Amniotic epithelial cell (primary cell): ENCODE measurements at places on chromosomes 1 and 21.

DNA sequence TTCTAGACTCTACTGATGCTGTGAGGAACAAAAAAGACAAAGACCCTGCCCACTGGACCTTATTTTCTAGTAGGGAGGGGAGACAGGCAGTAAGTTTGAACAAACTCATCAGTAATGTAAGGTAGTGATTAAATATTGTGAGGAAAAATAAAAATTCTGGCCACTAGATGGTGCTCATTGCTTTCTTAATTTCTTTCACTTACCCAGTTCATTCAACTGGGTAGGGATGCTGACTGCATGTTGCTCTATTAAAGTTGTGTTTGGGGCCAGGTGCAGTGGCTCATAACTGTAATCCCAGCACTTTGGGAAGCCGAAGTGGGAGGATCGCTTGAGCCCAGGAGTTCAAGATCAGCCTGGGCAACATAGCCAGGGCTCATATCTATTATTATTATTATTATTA is 6.3 kb upstream of the KYAT3 start:
- DNase-seq: peak; percentile 63

- no peak for DNase-seq
Measured at GRCh38 chr1:172477216-172477615, 33.3 kb upstream of the PIGC start.

- no peak for DNase-seq
Measured at GRCh38 chr1:112666946-112667345, 7.5 kb upstream of the MOV10 start.

DNA sequence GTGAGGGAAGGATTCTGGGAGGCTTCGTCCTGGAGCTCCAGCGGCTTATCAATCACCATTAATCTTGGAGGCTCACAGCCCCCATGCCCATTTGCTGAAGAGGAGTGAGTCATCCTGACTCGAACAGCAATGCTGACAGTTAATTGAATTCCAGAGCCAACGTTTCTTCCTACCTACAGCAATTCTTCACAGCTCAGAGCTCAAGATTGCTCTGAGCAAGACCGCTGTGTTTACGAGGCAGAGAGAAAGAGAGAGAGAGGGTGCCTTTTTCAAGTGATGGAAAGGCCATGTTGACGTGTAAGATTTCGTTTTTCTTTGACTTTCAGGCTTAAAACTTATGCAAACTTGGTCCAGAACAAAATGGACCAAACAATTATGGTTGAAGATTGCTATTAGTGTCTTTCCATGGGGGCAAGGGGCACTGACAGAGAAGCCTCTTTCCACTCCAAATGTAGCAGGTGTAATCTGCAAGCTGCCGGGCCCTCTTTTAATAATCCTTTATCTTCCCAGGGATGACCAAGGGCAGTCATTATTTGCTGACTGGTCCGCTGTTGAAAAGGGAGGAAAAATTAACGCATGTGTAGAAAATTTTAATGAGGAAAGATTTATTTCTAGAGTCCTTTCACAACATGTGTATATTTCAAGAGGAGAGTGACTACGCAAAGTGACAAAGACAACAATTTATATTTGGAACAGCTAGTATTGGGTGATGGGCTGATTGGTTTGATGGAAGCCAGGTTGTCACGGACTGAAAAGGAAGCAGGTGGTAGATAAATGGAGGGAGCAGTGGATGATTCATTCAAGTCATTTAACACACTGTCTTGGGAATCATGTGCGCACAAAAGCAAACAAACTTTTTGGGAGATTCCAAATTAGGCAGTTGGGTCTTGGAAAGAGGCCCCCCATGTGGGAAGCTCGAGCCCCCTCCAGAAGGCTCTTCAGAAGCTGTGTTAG is 136.1 kb upstream of the IRF2BP2 start:
- peak; percentile 95 for DNase-seq

DNA sequence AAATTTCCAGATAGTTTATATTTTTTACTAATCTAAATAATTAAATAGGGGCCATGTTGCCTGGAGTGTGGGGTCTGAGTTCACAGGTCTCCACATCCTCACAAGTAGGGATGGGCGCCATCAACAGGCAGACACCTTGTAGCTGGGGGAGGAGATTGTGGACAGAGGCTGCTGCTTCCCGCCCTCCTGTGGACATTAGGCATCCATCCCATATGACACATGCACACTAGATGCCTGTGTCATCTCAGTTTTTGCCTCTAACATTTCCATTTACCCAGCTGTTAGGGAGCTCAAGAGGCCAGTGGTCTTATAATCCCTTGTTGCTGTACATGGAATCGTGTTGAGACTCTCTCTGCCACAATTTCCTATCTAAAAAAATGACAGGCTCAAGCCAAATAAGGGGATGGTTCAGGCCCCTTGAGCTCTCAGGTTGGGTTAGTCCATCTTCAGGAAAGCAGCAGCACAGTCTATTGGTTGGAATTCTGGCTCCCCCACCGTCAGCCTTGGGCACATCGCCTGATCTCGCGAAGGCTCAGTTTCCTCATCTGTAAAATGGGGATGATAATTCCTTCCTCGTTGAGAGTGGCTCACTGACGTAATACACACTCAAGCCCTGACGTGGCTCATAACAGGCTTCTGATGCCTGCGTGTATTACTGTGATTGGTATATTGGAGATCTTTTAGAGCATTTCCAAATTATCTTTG is 13.6 kb downstream of the LHX4 start:
- no peak for DNase-seq

DNA sequence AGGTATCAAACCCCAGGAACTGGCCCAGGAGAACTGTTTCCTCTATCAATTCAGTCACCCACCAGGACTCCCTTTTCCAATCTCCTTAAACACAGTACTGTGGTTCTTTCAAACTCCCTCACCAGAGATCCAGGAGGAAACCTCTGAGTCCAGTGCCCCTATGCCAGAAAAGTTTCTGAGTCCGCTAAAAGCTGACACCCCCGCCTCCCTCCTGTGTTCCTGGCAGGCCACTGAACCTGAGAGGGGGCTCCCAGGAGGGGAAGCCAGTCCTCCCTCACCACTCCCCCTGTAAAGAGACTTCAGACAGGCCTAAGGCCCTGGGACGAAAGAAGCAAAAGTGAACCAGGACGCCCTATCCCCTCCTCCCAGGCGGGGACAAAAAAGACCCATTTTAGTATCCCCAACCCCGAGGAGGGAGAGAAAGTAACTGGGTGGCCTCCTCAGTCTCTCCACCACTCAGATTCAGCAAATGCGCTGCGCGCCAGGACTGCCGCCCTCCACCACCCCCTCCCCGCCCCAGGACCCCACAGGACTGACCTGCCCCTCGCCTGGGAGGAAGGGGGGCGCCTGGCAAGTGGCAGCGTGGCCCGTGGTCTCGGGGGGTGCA is 624 bp downstream of the SLC41A1 start:
- DNase-seq: peak; percentile 5

DNA sequence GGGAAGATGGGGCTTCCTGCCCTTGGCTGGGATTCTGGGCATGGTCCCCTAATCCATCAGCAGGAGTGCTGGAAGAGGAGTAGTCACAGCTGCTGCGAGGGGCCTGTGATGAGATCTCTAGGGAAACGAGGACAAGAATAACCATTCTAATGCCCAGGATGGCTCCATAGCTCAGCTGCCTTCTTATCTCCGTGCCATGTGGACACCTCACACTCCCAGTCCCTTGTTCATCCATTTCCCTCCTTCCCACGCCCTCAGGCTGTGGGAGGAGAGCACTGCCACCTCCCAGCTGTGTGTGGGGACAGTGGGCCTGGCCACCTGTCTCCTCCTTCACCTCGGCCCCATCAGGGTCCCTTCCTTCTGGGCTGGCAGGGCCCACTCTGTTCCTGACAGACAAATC is 16.1 kb upstream of the ETV3 start:
- no peak for DNase-seq

DNA sequence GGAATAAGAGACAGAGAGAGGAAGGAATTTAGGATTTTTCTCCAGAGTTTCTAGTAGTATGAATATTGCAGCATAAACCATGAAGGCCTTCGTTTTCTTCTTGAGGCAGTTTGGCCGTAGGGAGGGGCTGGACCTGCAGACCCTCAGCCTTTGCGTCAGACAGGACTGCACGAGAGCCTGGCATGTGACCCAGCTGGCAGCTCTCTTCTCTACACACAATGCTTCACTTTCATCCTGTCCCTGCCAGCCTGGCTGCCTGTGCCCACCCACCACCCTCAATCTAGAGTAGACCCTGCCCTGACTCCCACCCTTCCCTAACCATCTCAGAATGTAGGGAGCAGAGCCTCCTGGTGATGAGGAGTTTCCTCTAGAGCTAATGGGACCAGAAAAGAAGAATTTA is 1.6 kb downstream of the CA14 start:
- DNase-seq: no peak

DNA sequence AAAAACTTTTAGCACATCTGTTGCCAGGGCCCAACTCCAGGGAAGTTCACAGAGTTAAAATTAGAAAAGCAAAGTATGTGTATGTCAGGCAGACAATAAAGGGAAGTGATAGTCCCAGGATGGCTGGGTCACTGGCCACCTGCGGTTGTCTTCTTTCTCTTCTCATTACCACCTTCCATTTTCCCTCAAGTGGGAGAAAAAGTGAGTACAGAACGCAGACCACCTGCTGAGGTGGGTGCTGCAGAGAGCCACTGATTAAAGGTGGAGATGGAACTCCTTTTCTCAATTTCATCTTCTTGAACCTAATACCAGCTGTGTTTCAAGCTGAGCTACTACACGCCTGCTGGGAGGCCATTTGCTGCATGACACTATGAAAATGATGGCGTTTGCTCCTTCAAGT is 88.8 kb upstream of the PDE4B start:
- no peak for DNase-seq

DNA sequence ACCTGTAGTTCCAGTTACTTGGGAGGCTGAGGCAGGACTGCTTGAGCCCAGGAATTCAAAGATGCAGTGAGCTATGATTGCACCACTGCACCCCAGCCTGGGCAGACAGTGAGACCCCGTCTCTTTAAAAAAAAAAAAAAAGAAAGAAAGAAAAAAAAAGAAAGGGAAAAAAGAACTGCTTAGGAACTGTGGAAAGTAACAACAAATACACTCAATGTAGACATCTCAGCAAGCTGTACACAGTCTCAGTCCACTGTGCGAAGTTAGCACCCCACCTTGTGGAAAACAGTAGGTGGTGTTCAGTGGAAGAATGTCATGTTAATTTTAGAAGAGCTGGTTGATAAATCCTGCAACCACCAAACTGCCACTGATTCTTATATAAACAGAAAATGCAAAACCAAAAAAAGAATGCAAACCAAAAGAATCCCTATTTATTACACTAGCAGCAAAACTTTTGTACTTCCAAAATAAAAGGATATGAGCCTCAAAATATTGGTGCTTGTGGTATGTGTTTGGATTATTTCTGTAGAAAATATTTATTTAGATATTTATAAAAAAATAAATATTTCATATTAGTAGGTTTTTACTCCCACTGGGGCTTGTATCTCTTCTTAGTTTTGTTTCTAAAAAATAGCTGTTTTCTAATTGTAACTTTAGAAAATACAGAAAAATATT is 31.1 kb downstream of the ALG14 start:
- DNase-seq: peak; percentile 90

- no peak for DNase-seq
Measured at GRCh38 chr1:23079025-23079424, 59.8 kb downstream of the KDM1A start.

DNA sequence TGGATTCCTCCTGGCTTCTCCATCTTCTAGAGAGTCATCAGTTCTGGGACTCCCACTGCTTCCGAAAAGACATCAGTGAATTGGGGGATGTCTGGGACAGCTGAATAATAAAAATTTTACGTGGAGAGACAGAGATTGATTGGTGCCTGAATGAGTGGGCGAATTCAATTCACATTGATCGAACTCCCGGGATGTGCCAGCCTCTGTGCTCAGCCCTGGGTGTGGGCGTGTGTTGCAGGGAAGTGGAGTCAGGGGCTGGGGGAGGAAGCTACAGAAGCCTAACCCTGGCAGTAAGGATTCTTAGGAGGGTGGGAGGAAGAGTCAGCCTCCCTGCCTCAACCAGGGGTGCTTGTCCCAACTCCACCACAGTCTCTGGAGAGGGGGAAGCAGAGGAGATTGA is 18.0 kb upstream of the STUM start:
- no peak for DNase-seq

DNA sequence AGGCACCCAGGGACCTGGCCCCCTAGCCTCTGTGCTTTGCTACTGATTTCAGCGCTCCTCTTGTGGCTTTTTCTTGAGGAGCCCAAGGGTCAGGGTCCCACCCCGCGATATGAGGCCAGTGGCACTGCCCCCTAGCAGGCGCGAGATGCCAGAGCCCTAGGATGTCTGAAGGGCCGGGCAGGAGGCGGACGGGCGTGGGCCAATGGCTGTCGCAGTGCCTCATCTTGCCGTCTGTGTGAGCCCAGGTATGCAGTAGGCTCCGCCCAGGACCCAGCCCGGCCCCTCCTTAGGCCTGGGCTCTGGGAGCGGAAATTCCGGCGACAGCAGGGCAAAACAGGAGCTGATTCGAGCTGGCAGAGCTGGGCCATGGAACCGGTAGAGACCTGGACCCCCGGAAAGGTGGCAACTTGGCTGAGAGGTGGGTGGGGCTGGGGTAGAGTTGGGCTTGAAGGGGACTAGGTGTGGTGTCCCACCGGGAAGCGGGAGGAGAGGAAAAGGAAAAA is at the start of gene CNKSR1:
CNKSR1 (plus strand) TSS at position 310 of the 503 bp plus-strand sequence; CDS start at position 367, 57 bp downstream.
- DNase-seq: no peak

- DNase-seq: no peak
Measured at GRCh38 chr1:232769733-232770132, 35.5 kb upstream of the MAP10 start.

DNA sequence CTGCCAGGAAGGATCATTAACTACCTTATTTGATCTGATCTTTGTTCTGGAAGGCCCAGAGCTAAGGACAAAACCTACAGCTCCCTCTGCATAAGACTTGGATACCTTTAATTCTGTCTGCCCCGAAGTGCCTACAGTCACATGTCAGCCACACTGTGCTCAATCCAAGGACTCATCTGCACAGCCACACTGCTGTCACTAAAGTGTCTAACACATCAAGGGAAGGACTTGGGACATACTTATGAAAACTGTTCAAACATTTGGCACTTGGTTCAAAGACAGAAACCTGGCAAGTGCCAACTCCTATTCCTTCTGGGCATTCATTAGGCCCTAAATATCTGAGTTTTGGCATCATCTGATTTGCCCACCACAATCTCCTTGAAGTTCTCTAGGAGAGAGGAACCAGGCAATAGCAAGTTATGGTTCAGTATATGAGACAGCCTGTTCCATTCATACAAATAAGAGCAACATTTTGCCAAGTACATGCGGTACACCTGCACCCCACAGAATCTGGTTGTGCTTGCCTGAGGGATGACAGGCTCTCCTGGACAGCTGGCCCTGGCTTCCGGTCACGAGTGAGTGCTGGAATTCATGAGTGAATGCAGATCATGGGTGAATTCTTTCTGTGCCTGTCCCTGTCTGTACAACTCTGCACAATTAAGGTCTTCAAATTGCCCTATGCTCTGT is 105.9 kb downstream of the KCNK1 start:
- DNase-seq: no peak

DNA sequence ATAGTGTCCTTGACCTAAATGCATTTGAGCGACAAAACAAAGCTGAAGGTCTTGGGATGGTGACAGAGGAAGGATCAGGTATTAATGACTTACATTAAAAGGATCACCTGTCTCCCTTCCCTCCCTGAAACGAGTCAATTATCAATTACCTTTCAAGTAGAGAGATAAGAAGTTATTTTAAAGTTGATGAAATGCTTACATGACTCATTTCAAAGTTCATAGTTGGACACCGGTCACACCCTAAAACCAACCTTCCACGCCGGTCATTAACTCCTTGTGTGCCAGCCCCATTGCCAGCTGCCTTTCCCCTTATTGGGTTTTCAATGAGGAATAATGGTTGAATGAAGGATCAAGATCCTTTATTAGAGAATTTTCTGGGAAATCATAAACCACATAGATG is 129.8 kb downstream of the ZP4 start:
- DNase-seq: no peak

- DNase-seq: peak; percentile 51
Measured at GRCh38 chr1:94805912-94806311, 14.2 kb upstream of the SLC44A3 start.
